ENCODE measurements at places on chromosomes 6 and 20.

GRCh38 chr6:162497389-162497788 is 230.2 kb downstream of the PRKN start:
- no peak for DNase-seq

GRCh38 chr20:41006126-41006935 is 22.3 kb upstream of the TOP1 start:
- no peak for DNase-seq

DNA sequence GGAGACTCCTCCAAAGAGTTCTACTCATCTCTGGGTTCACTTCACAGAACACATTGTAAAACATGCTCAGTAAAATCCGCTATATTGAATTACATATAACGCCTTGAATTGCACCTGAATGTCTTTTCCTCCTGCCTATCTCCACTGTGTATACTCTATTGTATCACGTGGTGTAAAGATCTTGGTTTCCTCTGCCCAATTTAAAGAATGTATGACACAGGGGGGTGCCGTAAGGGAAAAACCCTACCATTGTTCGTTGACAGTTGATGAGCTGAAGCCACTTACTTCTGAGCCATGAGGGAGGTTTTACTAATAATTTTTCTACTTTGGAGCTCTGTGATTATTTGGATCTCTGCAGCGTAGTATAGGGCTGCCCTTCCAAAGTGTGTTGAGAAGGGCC is 6.0 kb downstream of the ASF1A start:
- no peak for DNase-seq

DNA sequence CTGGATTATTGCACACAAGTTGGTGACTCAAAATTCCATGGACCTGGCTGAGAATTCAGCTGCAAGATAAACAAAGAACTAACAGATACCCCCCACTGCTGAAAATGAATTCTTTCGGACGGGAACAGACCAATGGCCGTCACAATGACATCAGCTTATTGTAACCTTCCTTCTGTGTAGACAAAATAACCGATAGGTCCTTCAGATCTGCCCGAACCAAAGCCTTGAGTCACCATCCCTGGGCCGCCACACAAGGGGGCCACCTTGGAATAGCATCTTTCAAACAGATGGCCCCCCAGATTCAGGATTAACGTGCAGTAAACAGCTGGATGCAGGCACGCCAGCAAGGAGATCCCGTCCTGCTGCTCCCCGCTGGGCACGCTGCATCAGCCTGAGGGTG is 214.0 kb upstream of the EXOC2 start:
- no peak for DNase-seq

GRCh38 chr6:67768972-67769371 is 866.1 kb upstream of the ADGRB3 start:
- DNase-seq: no peak

Measured in GOT3 (cell line).